ENCODE measurements at places on chromosomes 16 and 17.

GRCh38 chr16:66717112-66717675 lies 20.7 kb upstream of the CMTM4 start:
- peaks cover 5% of the 10 kb centered on the region for H3K4me1 ChIP-seq
- H3K4me3 ChIP-seq, result no peak overlapping the region
- DNase-seq, result peak; percentile 69
- H3K36me3 ChIP-seq, result peaks cover 4% of the 10 kb centered on the region

GRCh38 chr16:84361546-84361945 lies 6.8 kb upstream of the ATP2C2 start:
- DNase-seq, result no peak
- peaks cover 21% of the 10 kb centered on the region for H3K4me1 ChIP-seq
- no peaks in the 10 kb centered on the region for H3K36me3 ChIP-seq
- H3K4me3 ChIP-seq, result no peak overlapping the region

DNA sequence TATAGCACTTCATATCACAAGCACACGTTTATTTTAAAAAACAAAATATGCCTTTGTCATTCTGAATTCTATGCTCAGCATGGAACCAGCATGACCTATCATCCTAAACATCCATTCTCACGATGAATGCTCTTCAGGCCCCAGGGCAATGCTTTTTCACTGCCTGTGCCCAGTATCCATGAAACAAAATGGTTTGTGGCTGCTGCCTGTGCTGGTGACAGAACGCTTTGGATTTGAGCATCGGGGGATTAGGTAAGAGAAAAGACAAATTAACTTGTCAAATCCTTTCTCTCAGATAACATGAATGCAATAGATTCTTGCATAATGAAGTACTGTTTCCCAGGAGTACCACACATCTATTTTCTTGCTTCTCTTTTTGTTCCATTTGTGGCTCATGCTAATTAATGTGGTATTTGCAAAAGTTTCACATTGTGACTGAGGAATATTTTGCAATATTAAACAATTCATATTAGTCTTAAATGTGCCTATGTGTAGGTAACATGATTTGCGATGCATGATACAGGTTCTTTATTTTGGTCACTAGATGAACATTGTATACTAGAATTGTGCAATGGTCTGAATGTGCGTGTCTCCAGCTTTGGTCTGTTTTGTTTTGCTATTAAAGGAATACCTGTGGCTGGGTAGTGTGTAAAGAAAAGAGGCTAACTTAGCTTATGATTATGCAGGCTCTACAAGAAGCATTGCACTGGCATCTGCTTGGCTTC lies 25.8 kb upstream of the SRSF1 start:
- peak; percentile 80 for DNase-seq
- H3K27ac ChIP-seq, result no peak overlapping the region

DNA sequence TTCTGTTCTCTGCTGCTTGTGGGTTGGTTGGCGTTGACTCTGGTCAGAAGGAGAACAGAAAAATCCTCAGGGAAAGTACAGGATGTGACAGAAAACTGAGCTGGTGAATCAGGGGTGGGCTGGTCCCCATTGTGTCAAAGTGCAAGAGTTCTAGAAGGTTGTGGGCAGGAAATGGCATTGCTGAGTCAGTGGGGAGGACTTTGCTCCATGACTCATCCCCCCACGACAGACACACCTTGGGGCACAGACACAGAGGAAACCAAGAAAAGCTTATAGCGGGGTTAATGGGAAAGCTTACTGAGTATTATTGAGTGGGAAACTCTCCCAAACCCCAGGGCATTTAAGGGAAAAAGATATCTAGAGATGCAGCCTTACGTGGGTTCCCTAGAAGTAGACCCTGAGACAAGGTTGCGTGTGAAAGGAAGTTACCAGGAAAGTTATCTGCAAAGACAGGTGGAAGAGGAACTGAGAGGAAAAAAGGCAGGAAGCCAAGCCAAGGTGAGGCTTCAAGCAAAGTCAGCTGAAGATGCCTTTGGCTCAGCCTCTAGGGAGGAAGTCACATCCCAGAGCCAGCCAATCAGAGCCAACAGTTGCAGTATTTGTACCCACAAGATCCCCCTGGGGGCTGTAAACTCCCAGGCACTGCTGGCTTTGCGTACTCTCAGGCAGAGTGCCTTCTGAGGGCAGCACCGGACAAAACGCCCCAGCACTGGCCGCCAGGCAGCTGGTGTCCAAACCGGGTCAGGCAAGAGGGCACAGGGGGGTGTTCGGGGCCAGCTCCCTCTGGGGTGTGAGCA lies 86.4 kb downstream of the FOXL1 start:
- H3K27me3 ChIP-seq, result no peaks in the 10 kb centered on the region
- peaks cover 20% of the 10 kb centered on the region for H3K4me1 ChIP-seq
- no peak for DNase-seq
- no peaks in the 10 kb centered on the region for H3K36me3 ChIP-seq
- no peak overlapping the region for H3K4me3 ChIP-seq

DNA sequence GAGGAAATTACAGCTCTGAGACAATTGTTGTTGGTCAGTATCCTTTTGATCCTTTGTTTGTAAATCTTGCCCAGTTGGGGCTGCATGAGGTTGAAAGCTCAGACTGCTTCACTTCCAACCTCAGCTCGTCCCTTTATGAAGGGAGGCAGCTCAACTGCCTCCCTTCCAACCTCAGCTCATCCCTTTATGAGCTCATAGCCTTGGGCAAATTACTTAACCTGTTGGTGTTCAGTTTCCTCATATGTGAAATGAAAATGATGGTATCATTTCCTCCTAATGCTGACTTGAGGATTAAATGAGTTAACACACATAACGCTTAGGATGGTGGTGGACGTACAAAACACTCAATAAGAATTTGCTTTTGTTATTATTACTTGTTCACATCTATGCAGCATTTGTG lies 265.1 kb downstream of the CDH13 start:
- no peak for DNase-seq
- no peak overlapping the region for H3K4me3 ChIP-seq
- no peak overlapping the region for H3K27ac ChIP-seq
- no peaks in the 10 kb centered on the region for H3K27me3 ChIP-seq
- no peaks in the 10 kb centered on the region for H3K4me1 ChIP-seq

DNA sequence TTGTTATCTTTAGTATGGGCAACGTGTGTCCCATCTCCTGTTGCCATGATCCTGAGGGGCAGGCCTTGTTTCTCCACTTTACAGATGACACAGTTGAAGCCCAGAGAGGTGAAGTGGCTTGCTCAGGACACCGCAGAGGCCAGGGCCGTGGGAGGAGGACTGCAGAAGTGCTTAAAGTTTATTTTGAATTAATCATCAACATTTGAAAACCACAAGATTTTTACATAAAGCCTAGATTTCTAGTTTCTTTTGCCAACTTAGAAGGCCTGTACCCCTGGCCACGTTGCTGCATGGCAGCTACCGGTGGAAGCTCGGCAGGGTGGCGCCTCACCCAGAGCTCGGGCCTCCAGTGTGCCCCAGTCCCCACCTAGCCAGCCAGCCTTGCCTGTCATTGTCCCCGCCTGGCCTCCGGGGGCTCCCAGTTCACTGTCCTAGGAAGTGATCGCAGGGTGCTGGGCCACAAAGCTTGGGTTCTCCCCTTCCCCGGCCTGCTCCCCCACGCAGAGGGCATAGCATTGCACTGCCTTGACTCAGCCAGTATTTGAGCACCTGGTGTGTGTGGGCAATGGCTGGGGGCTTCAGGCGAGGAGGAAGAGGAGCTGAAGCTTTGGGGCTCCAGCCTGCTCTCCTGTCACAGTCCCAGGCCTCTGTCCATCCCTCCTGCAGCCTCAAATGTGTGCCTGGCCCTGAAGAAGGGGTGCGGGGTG lies 14.8 kb upstream of the ADCY7 start:
- H3K4me1 ChIP-seq, result peaks cover 20% of the 10 kb centered on the region
- no peak for DNase-seq
- no peaks in the 10 kb centered on the region for H3K36me3 ChIP-seq
- H3K27ac ChIP-seq, result no peak overlapping the region
- no peak overlapping the region for H3K4me3 ChIP-seq
- no peaks in the 10 kb centered on the region for H3K27me3 ChIP-seq

- no peak overlapping the region for H3K4me3 ChIP-seq
- DNase-seq, result no peak
- H3K27ac ChIP-seq, result peak overlapping the region; percentile 46
- no peaks in the 10 kb centered on the region for H3K36me3 ChIP-seq
- no peaks in the 10 kb centered on the region for H3K27me3 ChIP-seq
Measured at GRCh38 chr16:65415460-65415859, 293.6 kb upstream of the CDH11 start.

DNA sequence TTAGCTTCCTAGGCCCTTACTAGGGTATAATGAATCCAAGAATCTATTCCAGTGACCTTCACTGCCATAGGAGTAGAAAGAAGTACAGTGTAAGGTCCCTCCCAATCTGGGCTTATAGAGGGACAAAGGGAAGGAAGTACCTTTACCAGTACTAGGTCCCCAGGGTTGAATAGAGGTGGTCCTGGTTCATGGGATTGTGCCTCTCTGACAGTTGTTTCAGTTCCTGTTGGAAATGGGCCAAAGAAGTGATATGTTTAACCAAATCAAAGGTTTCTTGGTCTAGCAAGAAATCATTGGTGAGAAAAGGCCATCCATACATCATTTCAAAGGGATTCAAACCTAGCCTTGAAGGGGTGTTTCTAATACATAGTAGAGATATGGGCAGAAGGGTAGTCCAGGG lies 16.0 kb upstream of the ZNHIT3 start:
- peaks cover 3% of the 10 kb centered on the region for H3K4me1 ChIP-seq
- no peaks in the 10 kb centered on the region for H3K36me3 ChIP-seq
- H3K27me3 ChIP-seq, result peaks cover 3% of the 10 kb centered on the region
- no peak for DNase-seq

- H3K27ac ChIP-seq, result no peak overlapping the region
- H3K4me1 ChIP-seq, result no peaks in the 10 kb centered on the region
- H3K27me3 ChIP-seq, result no peaks in the 10 kb centered on the region
- H3K36me3 ChIP-seq, result no peaks in the 10 kb centered on the region
Measured at GRCh38 chr16:90008708-90009145, 10.5 kb downstream of the DBNDD1 start.

DNA sequence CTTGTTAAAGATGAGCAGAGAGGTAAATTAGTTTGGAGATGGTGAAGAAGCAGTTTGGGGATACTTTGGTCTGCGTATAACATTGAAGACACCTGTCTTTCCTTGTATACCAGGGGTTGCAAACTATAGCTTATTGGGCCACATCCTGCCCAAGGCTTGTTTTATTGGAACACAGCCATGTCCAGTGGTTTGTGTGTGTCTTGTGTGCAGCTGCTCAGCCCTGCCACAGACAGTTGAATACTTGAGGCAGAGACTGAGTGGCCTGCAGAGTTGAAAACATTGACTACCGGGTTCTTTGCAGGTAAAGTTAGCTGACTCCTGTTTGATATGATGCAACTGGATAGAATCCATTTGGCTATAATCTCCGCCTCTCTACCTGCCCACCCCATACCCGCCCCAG lies 224.4 kb downstream of the PRKCA start:
- H3K36me3 ChIP-seq, result no peaks in the 10 kb centered on the region
- H3K4me3 ChIP-seq, result no peak overlapping the region
- no peaks in the 10 kb centered on the region for H3K27me3 ChIP-seq
- no peak overlapping the region for H3K27ac ChIP-seq
- DNase-seq, result no peak

- H3K36me3 ChIP-seq, result peaks cover 30% of the 10 kb centered on the region
- H3K4me1 ChIP-seq, result peaks cover 13% of the 10 kb centered on the region
- peak; percentile 35 for DNase-seq
- peak overlapping the region; percentile 35 for H3K27ac ChIP-seq
Measured at GRCh38 chr16:89863741-89864526, 9.5 kb upstream of the TCF25 start.

DNA sequence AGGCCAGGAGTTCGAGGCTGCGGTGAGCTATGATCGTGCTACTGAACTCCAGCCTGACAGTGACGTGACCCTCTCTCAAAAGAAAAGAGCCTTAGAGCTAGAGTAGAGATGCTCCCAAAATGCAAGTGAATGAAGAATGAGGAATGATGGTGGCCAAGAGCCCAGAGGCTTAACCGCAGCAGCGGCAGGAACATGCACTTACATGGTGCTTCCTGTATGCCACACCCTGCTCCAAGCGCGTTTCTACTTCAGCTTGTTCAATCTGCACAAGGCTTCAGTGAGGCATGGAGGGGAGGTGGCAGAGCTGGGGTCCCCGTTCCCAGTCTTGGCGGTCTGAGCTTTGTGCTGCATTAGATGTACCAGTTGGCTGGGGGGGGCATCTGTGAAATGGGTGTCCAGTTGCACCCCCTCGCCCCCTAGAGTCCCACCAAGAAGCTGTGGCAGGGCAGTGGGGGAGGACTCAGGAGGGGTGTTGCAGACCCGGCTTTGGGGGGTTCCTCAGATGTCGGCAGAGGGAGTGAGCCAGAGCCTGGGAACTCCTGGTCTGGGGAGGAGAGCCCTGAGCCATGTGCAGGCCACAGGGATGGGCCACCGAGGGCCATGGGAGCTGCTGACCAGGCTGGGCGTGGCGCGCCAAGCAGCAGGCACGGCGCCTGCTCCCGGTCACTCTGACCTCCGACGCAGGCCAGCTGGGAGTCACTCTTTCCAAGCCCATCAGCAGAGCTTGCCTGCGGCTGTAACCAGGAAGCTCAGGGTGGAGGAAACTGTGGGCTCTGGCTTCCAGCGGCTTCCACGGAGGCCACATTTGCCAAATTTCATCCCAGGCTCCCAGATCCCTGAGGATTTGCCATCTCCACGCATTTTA lies 260.1 kb downstream of the PARN start:
- no peaks in the 10 kb centered on the region for H3K27me3 ChIP-seq
- H3K27ac ChIP-seq, result no peak overlapping the region
- DNase-seq, result peak; percentile 83
- H3K4me1 ChIP-seq, result peaks cover 5% of the 10 kb centered on the region
- no peak overlapping the region for H3K4me3 ChIP-seq

- H3K36me3 ChIP-seq, result no peaks in the 10 kb centered on the region
- no peaks in the 10 kb centered on the region for H3K27me3 ChIP-seq
- DNase-seq, result no peak
- H3K4me3 ChIP-seq, result no peak overlapping the region
- no peaks in the 10 kb centered on the region for H3K4me1 ChIP-seq
Measured at GRCh38 chr17:13044572-13045065, 26.8 kb upstream of the ELAC2 start.

GRCh38 chr17:79535728-79536025 lies 75.2 kb downstream of the RBFOX3 start:
- no peaks in the 10 kb centered on the region for H3K36me3 ChIP-seq
- H3K27me3 ChIP-seq, result no peaks in the 10 kb centered on the region
- no peaks in the 10 kb centered on the region for H3K4me1 ChIP-seq
- no peak overlapping the region for H3K4me3 ChIP-seq
- no peak overlapping the region for H3K27ac ChIP-seq

GRCh38 chr16:73131156-73131862 lies 83.4 kb upstream of the ZFHX3 start:
- H3K4me1 ChIP-seq, result peaks cover 7% of the 10 kb centered on the region
- H3K36me3 ChIP-seq, result no peaks in the 10 kb centered on the region
- H3K27ac ChIP-seq, result no peak overlapping the region

Data from trophoblast cell (in vitro differentiated cells and primary cell).